OCI-LY7 (cell line): ENCODE measurements at places on chromosomes 7 and 10. TPM values are rescaled to one million over a fixed set of nuclear protein-coding genes. Genes with fewer than 3 reads are reported as not detected.

The AKR1E2 gene
- not detected in 2 replicates for total RNA-seq

The ECHDC3 gene
- not detected in 2 replicates for total RNA-seq

The NYAP1 gene
- total RNA-seq = 0.10 and 0.50 TPM in 2 replicates

The FRMD4A gene
- 0.17 TPM in 1 of 2 replicates, not detected in the other for total RNA-seq

The ZNF727 gene
- total RNA-seq = not detected in 2 replicates

The CLCN1 gene
- total RNA-seq = not detected in 2 replicates

The EPO gene
- not detected in 2 replicates for total RNA-seq

The LEP gene
- not detected in 2 replicates for total RNA-seq
